ENCODE measurements at places on chromosomes 4 and X.

DNA sequence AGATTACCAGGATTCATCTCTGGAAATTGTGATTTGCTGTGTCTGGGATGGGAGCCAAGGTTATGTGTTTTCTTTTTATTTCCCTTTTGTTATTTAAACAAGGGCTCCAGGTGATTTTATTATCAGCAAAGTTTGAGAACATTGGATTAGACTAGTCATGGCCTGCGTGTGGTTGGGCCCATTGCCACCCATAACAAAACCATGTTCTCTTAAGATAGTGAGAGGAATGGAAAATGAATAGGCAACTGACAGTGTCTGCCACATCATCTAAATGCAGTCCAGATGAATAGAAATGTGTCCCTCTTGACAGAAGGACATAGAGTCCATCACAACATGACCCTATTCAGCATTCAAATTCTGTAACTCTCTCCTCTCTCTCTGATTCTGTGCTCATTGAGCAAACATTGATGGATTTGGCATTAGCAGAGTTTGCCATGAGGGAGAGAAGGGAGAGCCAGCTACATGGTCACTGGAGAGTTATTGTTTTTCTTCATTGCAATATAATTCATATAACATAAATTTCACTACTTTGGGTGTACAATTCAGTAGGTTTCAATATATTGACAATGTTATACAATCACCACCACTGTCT, 11.7 kb downstream of the XK start:
- DNase-seq: no peak

DNA sequence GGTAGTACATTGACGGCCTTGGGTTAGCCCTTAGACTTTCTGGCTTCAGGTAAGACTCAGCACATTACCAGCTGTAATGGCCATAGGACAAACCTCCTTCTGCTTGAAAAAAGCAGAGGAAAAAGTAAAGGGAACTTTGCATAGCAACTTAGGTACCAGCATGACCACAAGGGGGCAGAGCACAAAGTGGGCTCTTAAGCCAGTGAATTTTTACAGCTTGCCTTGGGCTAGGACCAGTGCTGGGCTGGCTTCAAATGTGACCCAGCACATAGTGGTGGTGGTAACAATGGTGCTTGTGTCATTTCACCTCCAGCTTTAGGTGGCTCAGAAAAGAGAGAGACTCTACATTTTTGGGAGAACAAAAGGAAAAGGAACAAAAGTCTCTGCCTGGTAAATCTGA, 66.1 kb downstream of the KLHL4 start:
- no peak for DNase-seq

DNA sequence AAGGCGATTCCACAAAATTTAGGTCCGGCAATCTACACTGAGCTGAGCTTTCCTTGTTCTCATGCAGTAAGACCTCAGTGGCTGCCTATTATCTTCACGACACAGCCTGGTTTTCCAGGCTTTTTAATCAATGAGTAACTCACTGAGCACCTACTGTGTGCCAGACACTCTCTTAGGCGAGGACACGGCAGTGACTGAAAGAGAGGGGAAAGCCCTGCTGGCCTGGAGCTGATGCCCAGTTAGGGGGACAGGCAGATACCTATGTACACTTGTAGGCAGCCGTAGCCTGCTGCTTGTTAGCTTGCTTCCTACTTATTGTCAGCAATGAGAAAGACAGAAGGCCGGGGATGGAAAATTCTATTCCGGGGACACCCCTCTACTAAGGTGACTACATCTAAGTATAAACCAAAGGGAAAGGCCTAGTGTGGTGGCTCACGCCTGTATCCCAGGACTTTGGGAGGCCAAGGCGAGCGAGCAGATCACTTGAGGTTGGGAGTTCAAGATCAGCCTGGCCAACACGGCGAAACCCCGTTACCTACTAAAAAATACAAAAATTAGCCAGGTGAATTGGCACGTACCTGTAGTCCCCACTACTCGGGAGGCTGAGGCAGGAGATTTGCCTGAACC, 3.8 kb downstream of the WDR1 start:
- no peak for DNase-seq

GRCh38 chr4:184940500-184940899, 77.8 kb upstream of the HELT start:
- no peak for DNase-seq

DNA sequence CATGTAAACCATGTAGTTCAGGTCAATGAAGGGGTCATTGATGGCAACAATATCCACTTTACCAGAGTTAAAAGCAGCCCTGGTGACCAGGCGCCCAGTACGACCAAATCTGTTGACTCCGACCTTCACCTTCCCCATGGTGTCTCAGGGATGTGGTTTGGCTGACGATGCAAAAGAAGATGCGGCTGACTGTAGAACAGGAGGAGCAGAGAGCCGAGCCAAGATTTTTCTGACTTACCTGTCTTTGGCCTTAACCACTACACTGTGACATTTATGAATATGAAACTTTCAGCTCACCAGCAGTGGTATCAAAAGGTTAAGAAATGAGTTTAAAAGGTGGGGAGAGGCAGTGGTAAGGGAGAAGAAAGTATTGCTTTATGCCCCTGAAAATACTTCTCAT, 309.8 kb downstream of the BCOR start:
- DNase-seq: no peak

- peak; percentile 68 for DNase-seq
Measured at GRCh38 chrX:38220024-38220414, 652 bp downstream of the SRPX start.

DNA sequence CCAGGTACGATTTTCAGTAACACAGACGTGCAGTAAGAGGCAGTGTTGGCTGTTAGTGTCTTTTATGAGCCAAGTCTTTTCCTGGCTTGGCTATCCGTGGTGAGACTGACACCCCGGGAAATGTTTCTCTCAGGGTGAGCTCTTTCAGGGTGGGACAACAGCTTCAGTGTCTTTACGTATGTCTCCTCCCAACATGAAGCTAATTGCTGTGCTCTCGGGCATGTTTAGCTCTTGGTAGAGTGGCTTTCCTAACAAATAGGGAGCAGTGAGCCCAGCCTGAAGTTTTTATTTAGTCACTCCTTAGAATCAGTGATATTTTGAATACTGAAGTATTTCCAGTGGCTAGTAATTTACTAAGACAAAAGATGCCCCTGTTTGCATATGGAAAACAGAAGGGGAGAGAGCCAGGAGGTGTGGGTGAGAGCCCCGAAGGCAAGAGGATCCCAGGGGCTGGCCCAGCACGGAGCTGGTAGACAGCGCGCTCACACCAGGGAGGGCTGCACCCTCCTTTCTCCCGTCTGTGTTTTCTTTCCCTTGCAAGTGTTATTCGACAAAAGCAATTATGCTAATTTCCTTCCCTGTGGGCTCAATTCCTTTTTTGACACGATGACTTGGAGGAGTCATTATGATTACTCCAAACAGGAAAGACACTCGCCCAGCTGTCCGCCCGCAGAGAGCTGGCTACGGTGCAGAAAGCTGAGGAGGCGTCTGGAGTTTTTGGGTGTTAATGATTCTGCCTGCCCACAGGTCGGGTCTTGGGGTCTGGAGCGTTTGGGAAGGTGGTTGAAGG, 47.7 kb downstream of the PDGFRA start:
- DNase-seq: no peak

DNA sequence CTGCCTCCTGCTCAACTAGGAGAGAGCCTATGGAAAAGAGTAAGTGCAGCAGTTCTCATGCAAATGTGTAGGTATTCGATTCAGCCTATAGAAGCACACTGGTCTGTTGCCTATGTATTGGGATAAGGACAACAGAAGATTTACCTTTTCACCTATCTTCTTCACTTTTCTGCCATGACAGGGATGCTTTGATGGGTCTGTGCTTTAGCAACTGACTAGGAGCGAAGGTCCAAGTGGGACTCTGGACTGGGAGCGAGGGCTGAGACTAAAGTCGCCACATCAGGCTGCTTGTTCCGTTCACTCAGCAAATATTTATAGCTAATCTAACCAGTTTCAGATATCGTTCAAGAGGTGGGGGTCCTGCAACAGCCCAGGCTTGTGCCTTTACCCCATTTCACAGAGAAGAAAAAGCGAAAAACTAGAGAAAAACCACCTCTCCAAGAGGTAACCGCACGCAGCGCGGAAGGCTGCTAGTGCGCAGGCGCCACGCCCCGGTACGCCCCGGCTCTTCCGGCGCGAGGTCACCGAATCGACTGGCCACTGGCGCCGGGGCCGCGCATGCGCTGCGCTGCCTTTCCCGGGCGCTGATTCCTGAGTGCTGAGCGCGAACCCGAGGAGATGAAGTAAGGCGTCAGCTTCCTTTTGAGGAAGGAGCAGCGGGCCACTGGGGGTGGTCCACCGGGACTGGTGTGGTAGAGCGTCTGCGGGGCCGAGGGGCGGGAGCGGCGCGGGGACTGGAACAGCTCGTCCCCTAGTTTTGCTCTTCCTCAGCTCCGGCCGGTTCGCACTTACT, at the start of gene RBMX2:
Gene RBMX2 (plus strand): TSS at position 573 of the 793 bp plus-strand sequence. CDS start 46 bp downstream, at position 619.
- DNase-seq: peak; percentile 75

DNA sequence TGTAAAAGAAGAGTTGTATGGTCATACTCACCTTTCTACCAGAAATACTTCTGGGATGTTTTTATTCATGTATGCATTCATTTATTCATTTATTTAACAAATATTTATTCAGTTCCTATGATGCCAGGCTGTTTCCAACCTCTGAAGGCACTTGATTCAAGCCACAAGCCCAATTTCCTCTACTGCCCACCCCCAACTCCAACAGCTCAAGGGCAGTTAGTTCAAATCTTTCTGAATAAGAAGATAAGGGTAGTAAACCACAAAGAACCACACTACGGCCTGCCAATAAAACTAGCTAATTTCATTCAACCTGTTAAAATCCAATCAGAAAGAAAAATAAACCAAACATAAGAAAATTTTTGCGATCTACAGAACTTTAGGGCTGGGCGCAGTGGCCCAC, 31.2 kb downstream of the LRBA start:
- DNase-seq: no peak

- no peak for DNase-seq
Measured at GRCh38 chr4:18935659-18936345, 914.2 kb upstream of the LCORL start.

DNA sequence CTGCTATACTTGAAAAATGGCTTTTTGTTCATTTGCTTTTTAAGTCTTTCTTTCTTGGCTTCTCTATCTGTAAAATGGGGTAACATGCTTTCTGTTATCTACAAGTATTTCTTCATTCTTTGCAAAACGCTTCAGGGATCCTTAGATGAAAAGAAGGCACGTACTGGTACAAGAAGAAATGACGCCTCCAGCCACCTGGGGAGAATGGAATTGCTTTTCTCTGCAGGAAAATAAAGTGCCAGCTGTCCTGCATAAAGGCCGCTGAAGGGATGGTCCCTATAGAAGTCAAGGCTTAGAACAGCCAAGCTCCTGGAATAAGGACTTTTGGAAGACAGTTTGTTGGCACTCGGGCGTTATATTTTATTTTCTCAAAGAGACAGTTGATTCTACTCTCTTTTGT, 210.8 kb upstream of the RASGEF1B start:
- DNase-seq: no peak

DNA sequence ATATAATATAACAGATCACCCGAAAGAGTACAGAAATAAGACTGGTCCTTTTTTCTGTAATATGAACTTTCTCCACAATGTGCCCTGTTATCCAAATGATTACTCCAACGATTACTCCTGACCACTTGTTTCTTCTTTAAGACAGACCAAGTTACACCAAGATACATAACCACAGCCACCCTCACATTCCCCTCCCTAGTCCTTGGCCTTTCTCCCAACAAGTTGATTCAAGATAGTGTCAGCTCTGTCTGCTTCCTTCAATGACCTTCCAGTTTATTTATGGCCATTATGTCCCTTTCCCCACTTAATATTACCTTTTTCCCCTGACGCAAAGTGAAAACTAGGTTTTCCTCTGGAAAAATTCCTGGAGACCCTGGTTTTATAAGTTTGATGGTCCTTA, 397.2 kb downstream of the FAM47B start:
- no peak for DNase-seq

DNA sequence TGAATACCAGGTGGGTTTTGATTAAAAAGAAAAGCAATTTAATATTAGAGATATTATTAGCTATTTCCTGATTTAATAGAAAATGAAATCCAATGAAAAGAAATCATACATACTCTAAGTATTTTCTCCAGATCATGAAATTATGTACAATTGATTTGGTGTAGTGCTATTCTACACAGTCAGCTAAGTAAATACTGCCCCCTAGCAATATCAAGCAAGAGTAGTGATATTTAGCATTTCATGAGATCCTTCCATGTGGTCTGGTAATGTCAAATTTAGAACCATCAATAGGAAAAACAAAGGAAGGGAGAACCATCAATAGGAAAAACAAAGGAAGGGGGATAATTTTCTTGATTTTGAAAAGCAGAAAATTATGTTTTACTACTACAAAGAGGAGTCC, 114.6 kb downstream of the TBCK start:
- no peak for DNase-seq

DNA sequence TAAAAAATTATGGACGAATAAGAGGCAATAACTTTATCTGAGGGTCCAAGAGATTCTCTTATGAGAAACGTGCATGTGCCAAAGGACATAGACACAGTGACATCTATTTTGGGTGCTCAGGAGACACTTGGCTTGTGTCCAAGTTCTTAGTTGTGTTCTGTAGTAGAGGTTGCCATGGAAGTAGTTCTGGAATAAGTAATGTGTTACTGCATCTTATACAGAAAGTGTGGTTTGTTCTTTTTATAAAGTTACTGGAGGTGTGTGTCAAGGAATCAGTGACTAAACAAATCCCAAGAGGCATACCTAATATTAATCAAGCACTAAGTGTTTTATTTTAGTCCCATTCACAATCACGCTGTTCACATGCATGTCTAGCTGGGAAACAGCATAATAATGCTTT, 305.7 kb downstream of the ARHGAP24 start:
- DNase-seq: no peak

- DNase-seq: no peak
Measured at GRCh38 chr4:8554555-8555100, 25.6 kb upstream of the GPR78 start.

DNA sequence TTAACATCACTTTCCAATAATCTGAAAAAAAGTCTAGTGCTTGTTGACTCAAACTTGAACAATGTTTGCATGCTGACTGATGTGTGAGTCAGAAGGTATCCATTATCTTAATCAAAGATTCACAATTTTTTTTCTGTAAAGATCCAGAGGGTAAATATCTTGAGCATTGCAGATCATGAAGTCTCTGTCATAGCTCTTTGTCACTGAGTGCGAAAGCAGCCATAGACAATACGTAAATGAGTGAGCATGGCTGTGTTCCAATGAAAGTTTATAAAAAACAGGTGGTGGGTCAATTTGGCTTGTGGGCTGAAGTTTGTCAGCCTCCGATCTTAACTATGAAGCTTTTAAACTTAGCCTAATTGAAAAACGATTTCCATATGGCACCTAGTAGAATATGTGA, 37.7 kb downstream of the NHS start:
- DNase-seq: peak; percentile 81

DNA sequence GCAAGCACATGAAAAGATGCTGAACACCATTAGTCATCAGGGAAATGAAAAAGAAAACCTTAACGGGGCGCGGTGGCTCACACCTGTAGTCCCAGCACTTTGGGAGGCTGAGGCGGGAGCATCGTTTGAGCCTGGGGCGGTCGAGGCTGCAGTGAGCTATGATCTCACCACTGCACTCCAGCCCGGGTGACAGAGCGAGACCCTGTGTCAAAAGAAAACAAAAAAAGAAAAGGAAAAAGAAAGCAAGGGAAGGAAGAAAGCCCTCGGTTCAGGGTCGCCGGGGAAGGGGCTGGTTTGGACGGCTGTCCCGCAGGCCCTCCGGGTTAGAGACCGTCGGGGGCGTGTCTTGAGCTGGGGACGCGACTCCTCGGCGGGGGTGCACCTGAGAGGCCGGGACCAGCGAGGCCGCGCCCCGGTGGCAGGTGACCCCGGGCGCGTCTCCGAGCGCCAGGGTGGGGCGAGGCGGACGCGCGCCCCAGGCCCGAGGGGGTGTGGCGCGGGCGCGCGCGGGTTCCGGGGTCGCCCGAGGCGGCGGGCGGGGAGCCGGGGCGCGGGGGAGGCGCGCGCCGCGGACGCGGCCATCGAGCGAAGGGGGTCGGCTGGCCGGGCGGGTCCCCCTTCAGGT, 478 bp upstream of the PLXNA3 start:
- peak; percentile 18 for DNase-seq
